ENCODE measurements at places on chromosomes 1 and 21. TPM values are rescaled to one million over a fixed set of nuclear protein-coding genes. Genes with fewer than 3 reads are reported as not detected.

DNA sequence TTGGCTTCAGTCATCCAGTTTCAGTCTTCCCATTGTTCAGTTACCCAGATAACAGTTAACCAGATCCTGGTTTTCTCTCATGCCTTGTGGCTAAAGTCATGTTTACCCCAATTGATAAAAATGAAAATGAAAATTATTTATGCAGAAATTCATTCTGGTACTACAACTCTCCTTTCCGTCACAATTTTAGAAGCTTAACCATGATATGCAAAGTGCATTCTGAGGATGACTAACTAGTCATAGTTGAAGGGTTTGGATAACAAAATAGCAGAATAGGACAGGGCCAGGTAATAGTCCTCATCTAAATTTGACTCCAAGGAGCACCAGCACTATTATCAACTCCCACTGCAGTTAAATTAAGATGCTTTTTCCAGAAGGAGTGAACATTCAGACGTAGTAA is 94.7 kb downstream of the NTMT2 start:
- DNase-seq: no peak

DNA sequence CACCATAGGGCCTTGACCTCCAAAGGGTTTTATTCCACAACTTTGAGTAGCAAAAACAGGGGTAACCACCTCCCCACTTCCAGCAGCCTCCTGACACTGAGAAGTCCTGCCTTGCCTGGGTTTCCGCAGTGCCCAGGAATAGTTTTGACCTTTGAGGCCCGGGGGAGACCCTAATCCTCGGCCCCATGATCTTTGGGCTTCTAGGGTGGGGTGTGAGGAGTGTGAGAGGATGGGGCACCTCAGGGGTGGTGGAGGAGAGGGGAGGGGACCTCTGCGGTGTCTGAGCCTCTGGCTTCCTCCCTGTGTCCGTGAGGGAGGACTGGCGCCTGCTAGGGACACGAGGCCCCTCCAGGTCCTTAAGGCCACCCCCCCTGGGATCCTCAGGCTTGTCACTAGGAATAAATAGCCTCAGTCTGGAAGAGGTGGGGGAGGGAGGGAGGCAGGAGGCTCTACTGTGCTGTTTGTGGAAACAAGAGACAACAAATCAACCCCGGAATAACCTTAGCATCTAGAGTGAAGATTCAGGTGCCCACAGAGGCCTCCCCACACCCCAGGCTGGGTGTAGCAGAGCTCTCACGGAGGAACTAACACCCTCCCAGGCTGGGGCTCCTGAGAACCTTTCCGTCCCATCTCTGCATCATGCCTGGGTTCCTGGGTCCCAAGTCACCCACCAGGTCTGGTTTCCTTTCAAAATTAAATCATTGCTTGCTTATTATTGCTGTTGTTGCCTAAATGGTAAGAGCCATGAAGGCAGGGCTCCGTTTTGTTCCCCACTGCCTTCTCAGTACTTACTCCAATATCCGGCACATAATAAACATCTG is 904 bp upstream of the FHL3 start:
- peak; percentile 68 for DNase-seq

- no peak for DNase-seq
Measured at GRCh38 chr1:110620250-110620615, 14.1 kb upstream of the KCNA2 start.

GRCh38 chr1:175433532-175434282 is 241.1 kb upstream of the KIAA0040 start:
- DNase-seq: no peak

The LACTBL1 gene
- total RNA-seq: not detected

The PLCH2 gene
- 0.13 TPM for total RNA-seq

All from Right ventricle myocardium superior (tissue), 1 donor.